ENCODE measurements at places on chromosomes 3 and 15. TPM values are rescaled to one million over a fixed set of nuclear protein-coding genes. Genes with fewer than 3 reads are reported as not detected.

- DNase-seq = no peak
These were observed 23.0 kb upstream of the RBSN start for GRCh38 chr3:15121936-15122335.

- DNase-seq = peak; percentile 30
These were observed 28.9 kb downstream of the LINGO1 start for GRCh38 chr15:77603611-77604336.

Gene RASGRP1
- total RNA-seq = 1.3 TPM

Gene PRTG
- 0.60 TPM for total RNA-seq

Gene CAND2
- total RNA-seq = 42.1 TPM

Gene REC114
- 5.1 TPM for total RNA-seq

Gene ANKUB1
- not detected for total RNA-seq
